ENCODE measurements at places on chromosomes 3 and 15.
A peak's percentile ranks its signal among the peaks of the same experiment; 100 is the strongest.

DNA sequence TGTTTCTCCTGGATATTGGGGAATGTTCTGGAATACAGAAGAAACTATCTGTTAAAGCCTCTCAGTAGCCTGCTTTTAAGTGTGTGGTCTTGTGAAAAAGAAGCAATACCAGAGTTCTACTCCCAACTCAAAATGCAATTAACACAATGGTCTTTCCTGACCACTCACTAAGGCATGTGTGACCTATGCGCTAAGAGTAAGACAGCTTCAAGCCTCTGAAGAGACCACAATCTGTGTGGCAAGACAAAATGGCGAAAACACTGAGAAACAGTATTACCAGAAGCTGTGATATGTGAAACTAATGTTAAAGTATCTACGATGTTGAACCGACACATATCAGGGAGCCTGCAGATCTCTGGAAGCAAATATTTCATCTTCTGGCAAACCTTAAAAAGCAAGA, 33.8 kb downstream of the RYK start:
- no peak for DNase-seq

DNA sequence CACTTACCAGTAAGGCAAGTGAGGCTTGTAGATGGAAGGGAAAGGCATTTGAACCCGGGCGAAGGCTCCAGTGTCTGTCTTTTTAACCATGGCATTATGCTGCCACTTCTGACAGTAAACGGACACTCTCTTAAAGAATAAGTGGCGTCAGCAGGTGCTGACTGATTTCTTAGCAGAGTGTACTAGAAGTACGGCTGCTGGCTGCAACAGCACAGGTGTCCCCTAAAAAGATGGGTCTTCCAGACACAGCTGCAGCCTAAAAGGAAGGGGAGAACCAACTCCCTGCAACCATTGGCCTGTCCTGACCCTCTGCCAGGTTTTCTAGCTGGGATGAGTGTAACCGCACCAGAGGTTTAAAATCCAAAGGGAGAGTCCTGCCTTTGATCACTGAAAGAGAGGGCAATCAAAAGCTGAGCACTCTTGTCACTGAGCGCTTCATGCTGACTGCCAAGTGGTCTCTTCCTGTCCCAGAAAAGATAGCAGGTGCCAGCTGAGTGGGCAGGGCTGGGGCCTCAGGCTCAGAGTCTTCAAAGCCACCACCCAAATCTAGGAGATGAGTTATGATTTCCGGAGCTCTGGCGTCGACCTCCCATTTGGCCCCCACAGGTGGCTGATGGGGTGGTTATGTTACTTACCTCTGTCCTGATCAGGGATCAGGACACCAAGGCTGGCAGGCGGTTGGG, 255.8 kb downstream of the SLCO3A1 start:
- no peak for DNase-seq

DNA sequence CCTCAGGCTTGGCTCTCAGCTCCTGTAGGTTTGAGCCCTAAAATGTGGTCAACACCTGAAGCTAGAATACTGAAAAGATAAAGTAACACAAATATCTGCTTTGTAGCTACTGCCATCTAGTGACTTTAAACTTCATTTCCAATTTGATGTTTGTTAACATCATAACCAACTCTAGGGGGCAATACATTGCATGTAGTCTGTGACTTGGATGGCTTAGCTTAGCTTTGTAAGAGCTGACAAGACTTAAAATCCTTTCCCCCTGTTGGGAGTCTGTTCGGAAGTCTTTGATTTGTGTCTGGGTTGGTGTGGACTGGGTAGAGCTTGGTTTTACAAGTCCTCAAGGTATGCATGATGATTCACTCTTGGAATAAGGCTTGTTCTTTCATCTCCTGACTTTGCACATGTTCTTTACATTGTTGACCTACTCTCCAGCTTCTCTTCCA, 51.7 kb downstream of the SCN11A start:
- peak; percentile 38 for DNase-seq

DNA sequence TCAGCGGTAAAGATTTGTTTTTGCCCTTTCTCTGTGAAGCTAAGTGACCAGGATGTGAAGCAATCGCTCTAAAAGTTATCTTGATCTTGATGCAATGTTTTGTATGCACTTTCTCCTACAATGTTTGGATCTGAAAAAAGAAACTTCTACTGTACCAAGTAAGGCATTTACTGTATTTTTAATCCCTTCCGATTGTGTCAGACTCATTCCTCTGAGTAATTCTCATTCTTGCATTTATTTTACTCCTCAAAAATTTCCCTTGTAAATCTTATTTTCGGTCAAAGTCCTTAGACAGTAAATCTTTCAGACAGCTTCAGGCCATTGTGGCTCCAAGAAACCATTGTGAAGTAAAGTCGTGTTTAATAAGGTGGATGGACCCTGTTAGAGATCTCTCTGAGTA, 141.9 kb downstream of the TP63 start:
- no peak for DNase-seq

- no peak for DNase-seq
These were observed 56.5 kb upstream of the NTRK3 start for GRCh38 chr15:88312941-88313579.

DNA sequence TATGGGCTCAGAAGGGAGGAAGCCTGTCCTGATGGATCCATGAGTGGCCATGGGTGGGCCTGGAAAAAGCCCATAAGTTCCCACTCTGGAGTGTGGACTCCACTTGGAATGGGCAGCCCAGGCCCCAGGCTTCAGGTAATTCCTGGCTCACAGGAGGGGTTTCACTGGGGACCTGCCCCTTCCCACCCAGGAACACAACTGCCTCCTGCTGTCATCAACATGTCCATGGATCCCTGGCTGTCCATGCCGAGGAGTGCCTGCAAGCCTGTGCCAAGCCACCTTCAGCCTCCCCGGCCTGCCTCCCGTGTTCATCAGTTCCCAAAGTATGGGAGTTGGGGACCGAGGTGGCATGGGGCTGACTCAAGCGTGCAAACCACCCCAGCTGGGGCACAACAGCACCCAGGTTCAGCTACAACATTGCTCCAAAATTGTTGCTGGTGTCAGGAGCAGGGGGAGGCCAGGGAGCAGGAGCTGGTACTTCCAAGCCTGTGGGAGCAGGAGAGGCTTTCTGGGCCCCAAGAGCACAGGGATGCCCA, 470.9 kb upstream of the ARL6 start:
- no peak for DNase-seq

- DNase-seq = no peak
These were observed 1.3 kb downstream of the ARL6IP5 start for GRCh38 chr3:69085833-69086722.

DNA sequence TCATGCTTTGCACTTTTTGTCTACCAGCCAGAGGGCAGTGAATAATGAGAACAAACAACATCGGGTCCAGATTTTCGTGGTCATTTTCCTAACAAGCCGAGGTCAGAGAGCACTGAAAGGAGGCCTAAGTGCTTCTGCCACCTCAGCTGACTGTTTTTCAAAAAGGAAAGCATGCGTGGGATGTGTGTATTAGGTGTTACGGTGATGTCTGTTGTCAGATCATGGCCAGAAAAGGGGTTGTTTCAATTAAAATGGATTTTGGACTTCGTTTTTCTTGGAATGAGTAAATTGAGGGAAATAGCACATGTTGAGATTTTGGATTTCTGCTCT, 99.5 kb downstream of the APBA2 start:
- no peak for DNase-seq

- DNase-seq = no peak
These were observed 648.9 kb upstream of the GBE1 start for GRCh38 chr3:82410366-82410765.

- no peak for DNase-seq
These were observed 20.0 kb upstream of the CRABP1 start for GRCh38 chr15:78320183-78320582.

GRCh38 chr3:157159037-157159761, 748 bp downstream of the CCNL1 start:
- DNase-seq = peak; percentile 28

DNA sequence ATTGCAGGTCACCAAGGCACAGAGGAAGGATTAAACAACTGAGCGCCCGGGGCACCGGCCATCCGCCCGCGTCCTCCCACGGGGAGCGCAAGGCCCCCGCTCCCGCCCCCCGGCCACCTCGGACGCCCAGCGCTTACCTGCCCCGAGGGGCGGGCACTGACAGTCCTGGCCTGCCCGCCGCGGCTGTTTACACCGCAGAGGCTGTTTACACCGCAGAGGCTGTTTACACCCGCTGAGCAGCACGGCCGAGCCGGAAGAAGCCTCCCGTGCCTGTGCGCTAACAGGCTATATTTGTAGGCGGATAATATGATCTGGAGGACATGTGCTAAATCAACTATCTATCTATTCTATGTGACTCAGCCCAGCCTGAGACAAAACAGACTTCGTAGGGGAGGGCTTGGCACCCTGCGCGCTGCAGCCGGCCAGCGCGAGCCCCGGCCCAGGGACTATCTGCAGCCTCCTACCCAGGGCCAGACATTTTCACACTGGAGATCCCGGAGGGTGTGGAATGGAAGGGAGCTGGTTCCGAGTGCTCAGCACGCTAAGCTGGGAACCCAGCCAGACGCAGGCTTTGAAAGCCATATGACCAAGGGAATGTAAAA, at the start of gene LRRC2:
Gene LRRC2 (minus strand): TSS at position 263 of the 602 bp plus-strand sequence. CDS start 14,711 bp downstream, outside the sequence.
- no peak for DNase-seq

DNA sequence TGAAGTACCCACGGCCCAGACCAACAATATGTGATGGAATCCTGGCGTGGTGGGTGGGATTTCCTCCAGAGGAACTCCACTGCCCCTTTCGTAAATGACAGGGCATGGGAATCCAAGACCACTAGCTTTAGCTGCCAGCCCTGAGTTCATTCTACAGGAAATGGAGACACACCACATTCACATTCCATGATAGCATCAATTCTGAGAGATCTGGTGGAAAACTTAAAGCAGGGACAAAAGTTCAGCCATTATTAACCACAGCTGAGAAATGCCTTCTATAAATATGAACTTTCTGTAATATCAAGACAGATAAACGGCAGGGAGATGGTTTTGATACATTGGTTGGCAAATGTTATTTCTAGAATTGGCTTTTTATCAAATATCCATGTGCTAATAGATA, 98.2 kb downstream of the FBN1 start:
- no peak for DNase-seq

GRCh38 chr3:111993038-111993437, 5.7 kb upstream of the TAGLN3 start:
- DNase-seq = no peak

GRCh38 chr3:32449691-32450090, 53.0 kb downstream of the CMTM6 start:
- DNase-seq = no peak

DNA sequence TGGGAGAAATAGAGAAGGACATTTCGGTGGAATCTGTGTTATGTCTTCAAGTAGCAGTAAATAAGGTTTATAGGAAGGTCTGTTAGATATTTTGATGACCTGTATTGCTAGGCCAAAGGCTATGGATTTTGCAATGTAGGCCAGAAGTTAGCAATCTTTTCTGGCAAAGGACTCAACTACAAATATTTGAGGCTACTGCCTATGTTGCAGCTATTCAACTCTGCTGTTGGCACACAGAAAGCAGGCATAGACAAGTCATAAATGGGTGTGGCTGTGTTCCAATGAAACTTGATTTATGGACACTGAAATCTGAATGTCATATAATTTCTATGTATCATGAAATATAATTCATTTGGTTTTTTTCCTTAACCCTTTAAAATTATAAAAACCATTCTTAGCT, 438.7 kb upstream of the C2CD4B start:
- DNase-seq = no peak

- DNase-seq = no peak
These were observed 227.0 kb downstream of the CPNE4 start for GRCh38 chr3:131807822-131808221.

DNA sequence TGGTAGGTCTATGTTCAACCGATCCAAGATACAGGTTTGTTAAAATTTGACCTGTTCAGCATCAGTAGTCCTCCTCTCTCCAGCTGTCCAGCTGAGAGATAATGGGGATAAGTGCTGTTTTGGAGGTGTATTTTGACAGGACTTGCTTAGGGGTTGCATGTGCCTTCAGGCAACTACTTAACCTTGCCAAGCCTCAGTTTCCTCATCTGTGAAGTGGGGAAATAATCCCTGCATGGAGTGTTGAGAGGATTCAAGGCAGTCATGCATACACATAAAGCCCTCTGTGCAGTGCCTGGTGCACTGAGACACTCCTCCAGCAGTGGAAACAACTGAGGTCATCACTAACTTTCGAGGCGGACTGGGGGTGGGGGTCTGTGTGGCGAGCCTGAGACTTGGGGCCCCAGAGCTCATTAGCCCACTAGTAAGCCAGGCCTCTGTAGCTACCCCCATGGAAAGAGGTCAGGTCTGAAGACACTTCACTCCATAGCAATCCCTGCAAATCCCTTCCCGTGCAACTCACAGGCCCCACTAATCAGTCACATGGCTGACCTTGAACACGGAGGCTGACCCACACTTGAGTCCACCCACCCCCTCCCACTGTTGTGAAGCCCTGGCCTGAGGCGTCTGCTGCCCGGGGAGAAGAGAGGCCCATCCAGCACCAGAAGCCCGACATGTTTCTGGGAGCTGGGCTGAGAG, 25.9 kb upstream of the SLC6A6 start:
- DNase-seq = no peak

DNA sequence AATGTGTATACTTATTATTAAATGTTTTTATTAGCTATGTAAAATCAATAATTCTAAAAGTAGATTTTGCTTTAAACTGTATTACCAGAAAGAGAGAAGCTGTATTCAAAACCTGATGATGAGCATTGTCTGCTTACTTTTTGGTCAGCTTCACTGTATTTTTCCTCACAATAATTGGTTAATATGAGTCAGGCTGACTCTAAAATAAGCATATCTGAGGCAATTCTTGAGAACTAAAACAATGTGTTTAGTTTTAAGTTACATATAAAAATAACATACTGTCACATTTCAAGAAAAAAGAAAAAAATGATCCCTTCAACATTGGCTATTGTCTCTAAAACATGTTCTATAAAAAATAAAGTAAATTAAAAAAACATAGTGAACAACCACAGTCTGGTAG, 66.1 kb downstream of the EPHA3 start:
- no peak for DNase-seq

- DNase-seq = no peak
These were observed 25.7 kb downstream of the ZMAT3 start for GRCh38 chr3:179045719-179046402.

DNA sequence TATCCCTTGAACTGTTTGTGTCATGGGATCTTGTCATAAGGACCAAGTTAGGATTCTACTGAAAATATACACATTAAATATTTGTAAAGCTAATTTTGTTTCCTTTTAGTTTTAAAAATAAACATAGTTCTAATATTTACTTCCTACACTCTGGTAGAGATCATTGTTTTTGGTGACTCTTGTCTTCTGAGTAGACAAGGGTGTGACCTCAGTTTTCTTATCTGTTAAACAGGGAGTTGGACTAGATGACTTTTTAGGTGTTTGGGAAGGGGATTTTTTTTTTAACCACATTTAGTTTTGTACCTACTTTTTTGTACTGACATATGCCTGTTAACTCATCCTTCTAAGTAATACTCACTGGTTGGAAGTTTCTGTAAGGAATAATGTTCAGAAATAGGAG, 30.8 kb downstream of the PLS1 start:
- no peak for DNase-seq

DNA sequence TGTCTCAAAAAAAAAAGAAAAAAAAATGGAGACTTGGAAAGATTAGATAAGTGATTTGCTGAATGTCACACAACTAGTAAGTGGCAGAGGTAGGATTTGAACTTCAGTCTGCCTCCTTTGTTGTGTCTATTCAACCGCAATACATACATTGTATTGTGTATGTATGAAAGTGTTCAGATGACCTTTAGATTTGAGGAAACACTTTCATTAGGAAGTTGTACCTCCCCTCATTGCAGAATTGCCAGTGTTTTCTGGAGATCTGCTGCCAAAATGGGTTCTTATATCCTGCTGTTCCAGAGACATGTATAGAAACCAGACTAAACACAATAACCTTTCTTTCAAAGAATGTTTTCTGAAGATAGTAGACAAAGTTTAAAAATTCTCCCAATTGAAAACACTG, 247.4 kb upstream of the TBL1XR1 start:
- no peak for DNase-seq

GRCh38 chr3:193933451-193933850, 202.5 kb upstream of the HES1 start:
- DNase-seq = no peak
